Type B pancreatic cell (in vitro differentiated cells): ENCODE measurements at places on chromosomes 5 and 9. TPM values are rescaled to one million over a fixed set of nuclear protein-coding genes. Genes with fewer than 3 reads are reported as not detected.

DNA sequence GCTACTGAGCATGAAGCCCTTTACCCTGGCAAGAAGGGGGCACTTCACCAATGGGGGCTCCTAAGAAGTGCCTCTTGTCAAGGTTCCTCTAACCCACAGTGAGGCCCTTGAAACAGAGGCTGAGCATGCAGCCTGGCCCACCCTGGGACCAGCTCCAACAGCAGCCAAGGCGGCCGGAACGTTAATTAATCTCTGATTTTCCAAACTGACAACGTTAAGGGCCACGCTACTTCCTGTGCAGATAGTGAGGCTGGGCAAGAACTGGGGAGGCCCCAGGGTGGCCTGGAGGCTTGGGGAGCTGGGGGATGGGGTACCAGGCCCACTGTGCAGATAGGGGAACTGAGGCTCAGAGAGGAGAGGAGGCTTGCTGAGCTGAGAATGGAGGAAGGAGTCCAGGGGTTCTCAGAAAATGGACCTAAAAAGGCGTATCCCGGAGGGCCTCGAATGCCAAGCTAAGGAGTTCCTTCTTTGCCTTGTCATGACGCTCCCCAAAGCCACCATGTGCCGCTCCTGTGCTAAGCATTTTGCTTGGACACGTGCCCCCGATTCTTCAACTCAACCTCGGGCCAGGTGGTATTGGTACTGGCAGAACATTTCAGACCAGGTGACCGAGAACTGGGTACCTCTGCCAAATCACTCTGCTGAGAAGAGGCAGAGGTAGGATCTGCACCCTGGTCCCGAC, 72.0 kb upstream of the STXBP1 start:
- DNase-seq, result no peak

PTCH1 gene
- total RNA-seq, result 41.7 and 123 TPM in 2 replicates

- no peak for DNase-seq
Observed at GRCh38 chr5:38847559-38848347, 1.9 kb downstream of the OSMR start.

NNT gene
- total RNA-seq, result 61.1 and 80.4 TPM in 2 replicates

DNA sequence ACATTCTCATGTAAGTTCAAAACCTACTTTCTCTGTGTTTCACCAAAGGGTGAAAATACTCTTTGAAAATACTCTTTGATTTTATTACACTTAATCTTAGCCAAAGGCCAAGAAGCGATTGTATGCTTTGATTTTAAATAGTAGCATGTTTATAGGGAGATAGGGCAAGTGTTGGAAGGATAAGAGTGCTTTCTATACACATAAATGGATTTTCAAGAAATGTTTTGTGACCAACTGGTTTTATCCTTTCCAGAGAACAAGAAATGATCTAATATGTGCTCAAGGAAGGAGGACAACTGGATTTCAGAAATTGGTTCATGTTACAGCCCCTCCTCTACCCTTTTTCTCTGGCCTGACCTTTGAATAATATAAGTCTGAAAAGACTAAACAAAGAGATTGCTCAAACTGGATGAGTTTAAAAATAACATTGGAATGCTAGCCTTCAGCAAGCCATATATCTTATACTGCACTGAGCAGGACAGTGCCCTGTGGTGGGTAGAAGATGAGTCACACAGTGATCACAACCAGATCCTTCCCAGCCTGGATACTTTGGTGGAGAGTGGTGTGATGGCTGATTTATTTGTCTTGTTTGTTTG, 13.1 kb downstream of the PALM2AKAP2 start:
- DNase-seq, result no peak

DNA sequence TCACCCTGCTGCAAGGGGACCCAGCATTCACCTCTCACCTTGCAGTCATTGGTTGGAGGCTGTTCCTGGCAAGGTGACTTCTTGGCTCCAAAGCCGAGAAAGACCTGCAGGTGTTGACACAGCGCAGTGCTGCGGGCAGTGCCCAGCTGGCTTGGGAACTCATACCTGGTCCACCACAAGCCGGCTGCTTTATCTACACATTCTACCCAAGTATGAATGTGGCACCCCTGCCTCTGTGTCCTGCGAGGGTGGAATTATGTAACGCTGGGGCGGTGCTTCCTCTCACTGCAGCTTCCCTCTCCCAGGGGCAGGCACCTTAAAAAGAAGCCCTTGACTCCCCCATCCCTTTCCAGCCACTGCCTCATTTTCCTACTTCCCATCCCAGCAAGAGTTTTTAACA, 2.5 kb upstream of the ZMYND19 start:
- DNase-seq, result no peak

- DNase-seq, result peak; percentile 66
Observed at GRCh38 chr9:136045595-136046553, 49.2 kb downstream of the NACC2 start.

GRCh38 chr5:139295346-139296057, 2.0 kb downstream of the MATR3 start:
- no peak for DNase-seq

- DNase-seq, result no peak
Observed at GRCh38 chr5:111580956-111581355, 68.6 kb upstream of the STARD4 start.

DNA sequence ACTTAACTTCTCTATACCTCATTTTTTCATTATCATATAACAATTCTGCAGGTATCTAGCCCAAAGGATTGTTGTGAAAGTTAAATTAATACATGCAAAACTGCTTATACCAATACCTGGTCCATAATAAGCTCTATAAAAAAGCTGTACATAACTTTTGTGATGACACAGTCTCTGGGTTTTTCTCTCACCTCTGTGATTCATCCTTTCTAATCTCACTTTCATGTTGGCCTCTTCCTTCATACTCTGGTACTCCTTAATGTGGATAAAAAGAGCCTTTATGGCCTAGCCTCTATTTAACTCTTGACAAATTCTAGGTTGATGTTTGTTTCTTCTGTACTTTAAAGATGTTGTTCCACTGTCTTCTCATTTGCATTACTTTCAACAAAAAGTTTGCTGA, 162.9 kb upstream of the ACOT12 start:
- no peak for DNase-seq

DNA sequence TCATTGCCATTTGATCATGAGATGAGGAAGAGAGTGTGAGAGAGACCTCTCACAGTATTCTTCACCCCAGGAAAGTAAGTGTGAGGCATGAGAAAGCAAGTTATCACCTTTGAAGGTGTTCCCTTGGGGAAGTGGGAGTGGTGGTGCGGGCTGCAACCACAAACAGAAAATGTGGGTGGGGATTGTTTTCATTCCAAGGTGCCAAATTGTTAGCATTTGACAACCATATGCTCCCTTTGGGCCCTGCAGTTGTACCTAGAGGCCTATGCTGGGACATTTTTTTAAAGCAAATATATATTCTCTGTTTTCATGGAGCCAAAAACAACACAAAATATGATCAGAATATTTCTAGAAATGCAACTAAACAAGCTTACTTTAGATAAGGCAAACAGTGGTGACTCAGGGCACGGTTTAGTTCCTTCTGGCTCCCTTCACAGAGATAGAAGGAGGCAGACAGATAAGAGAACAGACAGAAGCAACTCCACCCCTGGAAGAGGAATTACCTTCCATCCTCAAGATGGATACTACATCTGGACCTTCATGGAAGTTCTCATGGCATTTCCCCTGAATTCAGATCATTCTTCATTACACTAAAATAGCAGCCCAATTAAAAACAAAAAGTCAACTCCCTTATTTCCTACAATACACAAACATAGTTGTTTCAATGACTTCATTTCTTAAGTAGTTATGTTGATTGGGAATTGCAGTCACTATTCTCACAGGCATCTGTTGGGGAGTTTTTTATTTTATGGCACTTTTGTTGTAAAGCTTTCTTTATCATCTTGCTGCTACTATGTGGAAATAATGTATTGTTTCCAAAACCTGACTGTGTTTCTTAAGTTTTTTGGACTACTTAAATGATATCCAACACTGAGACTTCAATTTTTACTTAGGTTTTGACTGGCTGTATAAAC, 416.6 kb downstream of the PLK2 start:
- DNase-seq, result no peak

DNA sequence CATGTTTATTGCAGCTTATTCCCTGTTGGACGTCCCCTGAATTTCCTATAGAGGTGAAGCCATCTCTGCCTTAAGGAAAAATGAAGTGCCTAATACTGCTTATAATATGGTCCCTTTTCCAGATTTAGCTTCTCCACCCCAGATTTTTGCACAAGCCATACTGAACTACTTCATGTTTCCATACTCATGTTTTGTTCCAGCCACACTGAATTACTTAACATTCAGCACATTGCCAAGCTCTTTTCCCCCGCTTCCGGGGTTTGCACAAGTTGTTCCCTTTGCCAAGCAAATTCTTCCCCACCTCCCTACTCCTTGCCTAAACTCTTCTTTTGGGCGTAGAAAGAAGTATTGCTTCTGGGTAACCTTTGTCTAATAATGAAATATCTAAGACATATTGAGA, 1.7 kb upstream of the CNTRL start:
- DNase-seq, result no peak

- DNase-seq, result no peak
Observed at GRCh38 chr5:141503681-141504080, 14.8 kb downstream of the PCDHGC5 start.
